ENCODE measurements at places on chromosomes 13 and 19.

DNA sequence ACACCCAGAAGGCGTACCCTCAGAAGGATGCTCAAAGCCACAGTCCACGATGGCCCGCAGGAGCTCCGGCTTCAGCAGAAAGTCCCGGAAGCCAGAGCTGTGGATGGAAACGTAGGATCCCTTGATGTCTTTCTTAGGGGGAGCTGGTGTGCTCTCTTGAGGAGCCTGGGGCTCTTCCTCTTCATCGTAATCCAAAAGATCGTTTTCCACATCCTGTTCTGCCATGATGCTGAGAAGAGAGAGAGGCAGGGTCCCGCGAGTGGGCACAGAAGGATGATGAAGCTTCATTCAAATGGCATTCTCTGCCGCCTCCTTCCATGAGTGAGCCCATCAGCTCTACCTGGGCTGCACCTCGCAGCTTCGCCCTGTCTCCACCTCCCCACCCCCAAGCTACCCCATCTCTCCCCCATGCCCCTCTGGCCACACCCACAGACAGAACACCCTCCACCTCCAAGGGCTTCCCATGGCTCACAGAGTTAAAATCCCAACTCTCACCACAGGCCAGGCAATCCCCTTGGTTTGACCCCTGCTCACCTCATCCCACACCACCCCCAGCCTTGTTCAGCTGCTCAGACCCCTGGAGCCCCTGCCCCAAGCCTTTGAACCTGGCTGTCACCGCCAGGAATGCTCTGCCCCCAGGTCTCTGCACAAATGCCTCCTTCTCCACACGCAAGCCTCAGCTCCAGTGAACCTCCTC lies 6.0 kb downstream of the DDX39A start:
- no peak for DNase-seq

- DNase-seq: no peak
Observed at GRCh38 chr19:47002106-47002766, 17.4 kb upstream of the NPAS1 start.

GRCh38 chr13:59665732-59666131 lies 498.0 kb downstream of the DIAPH3 start:
- peak; percentile 35 for DNase-seq

GRCh38 chr19:14105680-14106079 lies 11.9 kb downstream of the PRKACA start:
- DNase-seq: no peak

DNA sequence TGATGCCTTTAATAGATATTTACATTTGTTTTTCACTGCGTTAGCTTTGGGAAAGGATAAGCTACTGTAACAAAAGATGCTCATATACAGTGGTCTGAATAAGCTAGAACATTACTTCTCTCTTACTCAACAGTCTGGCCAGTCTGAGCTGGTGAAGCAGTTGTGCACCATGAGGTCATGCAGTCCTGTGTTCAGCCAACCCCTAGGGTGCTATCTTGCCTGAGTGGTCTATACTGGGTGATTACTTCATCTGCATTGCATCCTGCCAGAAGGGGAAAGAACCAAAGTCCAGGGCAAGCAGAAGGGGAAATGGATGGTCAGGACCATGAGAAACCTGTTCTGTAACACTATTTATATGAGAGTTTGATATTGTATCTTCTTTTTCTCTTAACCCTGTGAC lies 31.5 kb downstream of the ERCC5 start:
- DNase-seq: peak; percentile 51

- DNase-seq: peak; percentile 47
Observed at GRCh38 chr19:50646074-50646807, 3.0 kb upstream of the C19orf81 start.
